Activated CD8-positive, alpha-beta memory T cell treated with anti-CD3 and anti-CD28 coated beads for 4 hours (primary cell): ENCODE measurements at places on chromosomes 6 and 20.

- DNase-seq, result no peak
Observed at GRCh38 chr6:3869284-3869631, 20.1 kb downstream of the FAM50B start.

DNA sequence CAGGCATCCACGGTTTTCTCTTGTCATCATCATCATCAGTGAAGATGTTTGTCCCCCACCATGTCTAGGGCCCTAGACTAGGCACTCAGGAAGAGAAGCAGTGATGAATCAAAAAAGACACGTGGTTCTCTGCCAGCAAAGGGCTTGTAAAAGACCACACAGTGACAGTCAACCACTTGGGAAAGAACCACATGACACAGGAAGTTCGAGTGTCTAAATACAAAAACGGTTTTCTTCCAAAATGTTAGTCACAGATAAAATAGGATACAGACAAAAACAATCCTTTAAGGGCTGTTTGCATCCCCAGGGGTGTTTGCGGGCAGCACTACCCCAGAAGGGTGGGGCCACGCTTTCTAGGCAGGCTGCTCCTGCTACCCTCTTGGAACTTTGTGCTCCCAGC lies 356.8 kb upstream of the AGPAT4 start:
- DNase-seq, result no peak

DNA sequence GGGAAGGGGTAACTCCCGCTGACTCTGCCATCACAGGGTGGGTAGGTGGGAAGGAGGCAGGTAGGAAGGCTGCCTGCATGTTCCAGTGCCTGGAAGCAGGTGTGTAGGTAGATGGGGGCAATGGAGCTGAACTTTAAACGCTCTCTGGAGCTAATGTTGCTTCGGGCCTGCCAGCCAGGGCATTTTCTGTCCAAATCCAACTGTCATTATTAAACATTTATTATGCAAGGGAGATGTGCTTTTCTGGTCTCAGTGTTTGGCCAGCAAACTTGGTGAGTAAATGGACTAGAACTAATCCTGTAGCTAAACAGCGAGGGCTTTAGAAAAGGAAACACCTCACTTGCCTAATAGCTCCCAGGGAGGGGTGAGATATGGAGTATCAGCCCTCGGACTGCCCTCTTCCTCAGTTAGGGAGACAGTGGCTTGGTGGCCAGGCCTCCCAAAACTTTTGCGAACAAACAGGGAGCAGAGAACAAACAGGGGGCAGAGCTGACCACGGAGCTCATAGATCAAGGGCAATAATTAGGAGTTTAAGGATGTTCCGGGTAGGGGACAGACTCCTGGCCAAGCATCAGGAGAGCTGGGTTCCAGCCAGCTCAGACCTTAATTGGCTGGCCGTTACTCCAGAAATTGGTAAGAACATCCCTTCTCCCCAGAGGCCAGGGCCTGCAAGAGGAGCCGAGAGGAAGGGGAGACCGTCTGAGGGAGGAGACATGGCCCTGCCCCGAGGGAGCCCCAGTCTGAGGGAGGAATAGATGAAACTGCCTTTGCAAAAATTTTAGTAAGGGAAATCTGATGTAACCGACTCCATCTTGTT lies 131.1 kb downstream of the VEGFA start:
- no peak for DNase-seq

GRCh38 chr6:356828-357251 lies 34.7 kb upstream of the IRF4 start:
- DNase-seq, result no peak

- no peak for DNase-seq
Observed at GRCh38 chr20:50314678-50315335, 124.2 kb downstream of the CEBPB start.

DNA sequence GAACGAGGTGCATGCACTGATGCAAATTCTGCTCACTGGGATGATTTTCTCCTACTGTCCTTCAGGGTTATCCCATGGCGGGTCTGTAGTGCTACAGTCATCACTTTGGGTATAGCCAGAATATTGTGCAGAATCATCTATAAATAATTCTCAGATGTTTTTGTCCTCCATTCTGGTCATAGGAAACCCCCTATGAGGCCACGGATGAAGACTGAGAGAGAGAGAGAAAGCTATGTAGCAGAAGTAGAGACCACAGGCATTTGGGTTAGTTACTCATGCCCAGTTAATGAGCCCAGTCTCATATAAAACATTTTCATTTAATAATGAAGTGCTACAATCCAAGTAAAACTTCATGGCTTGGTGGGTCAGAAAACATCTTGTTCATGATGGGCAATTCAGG lies 145.1 kb upstream of the PLN start:
- no peak for DNase-seq

- no peak for DNase-seq
Observed at GRCh38 chr20:931401-931800, 15.3 kb upstream of the ANGPT4 start.
